ENCODE measurements at places on chromosomes 7 and 10.

DNA sequence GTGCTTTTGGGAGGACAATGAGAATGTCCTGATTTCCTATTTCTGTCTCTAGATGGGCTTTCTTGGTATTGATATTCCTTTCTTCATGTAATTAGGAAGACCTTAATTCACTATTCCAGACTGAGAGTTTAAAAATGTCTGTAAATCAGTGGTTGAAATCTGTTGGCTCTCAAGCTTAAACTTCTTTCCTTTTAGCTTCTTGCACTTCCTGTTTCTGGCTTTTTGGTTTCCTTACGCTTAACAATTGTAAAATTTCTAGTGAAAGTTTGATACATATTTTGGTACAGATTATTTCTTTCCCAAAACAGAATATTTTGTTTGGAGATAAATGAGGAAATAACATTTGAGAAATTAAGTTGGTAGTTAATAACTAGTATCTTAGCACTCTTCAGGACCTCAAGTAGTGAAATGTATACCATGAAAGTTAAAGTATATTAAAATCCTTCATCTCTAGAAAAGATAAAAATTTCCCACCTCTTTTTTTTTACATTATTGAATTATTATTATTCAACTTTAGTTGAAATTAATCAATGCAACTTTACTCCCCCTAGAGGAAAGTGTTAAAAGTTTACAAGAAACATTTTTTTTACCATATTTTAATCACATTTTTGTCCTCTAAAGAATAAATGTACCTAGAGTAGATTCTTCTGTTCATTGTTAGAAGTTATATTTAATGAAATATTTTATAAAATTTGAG is 137.2 kb downstream of the PHTF2 start:
- ATAC-seq: no peak

- no peak for ATAC-seq
Observed at GRCh38 chr10:123455861-123456260, 210.3 kb upstream of the GPR26 start.

DNA sequence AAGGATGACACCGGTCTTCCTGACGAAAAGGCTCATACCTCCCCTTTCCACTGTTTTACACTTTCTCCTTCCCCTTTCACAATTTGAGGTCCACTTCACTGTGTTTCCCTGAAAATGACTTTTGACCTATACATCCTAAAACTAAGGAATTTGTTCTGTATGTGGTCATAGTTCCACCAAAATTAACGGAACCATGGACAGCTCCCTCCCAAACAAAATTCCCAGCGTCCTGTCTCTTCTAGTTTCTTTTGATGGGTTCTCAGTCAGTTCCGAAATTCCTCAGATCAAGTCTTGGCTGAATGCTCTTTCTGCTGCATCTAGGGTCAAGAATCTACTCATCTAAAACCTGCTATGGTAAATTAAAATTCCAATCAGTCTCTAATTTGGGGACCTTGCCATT is 1191.9 kb downstream of the CNTNAP2 start:
- ATAC-seq: no peak

DNA sequence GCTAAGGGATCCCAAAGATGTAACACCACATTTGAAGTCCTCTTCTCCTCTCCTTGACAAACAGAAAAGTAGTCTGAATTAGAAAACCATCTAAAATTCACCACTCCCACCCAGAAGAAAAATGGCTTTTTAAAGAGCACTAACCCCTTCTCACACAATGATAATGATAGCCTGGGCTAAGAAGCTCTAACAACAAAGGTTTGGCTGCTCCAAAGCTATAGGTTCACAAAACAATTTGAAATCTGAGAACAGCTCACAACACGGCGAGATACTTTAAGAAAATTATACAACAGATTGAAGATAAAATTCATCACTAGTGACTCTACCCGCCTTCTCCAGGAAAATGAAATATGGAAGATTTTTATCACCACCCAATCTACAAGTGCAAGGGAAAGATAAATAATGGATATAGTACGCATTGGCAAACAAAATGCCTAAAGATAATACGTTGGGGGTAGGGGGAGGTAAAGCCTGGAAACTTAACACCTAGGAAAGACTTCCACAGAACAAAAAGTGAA is 7.4 kb downstream of the ITGB1 start:
- ATAC-seq: peak; percentile 29

- no peak for ATAC-seq
Observed at GRCh38 chr10:78772986-78773530, 295.7 kb upstream of the ZMIZ1 start.

DNA sequence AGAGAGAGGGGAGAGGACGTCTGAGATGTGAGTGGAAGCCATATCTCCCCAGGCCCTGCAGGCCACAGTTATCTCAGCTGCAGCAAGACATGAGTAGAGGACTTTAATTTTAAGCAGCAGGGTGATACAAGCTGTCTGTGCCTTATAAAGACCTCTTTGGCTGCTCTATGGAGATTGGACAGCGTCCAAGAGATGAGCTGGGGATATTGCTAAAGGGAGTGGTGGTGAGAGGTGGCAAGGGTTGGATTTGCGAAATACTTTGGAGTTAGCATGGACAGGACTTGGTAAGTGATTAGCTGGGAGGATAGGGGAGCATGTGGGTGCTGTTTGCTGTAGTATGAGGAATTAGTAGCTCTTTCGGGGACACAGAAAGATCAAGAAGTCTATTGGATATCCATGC is 191.8 kb downstream of the CACNB2 start:
- no peak for ATAC-seq

DNA sequence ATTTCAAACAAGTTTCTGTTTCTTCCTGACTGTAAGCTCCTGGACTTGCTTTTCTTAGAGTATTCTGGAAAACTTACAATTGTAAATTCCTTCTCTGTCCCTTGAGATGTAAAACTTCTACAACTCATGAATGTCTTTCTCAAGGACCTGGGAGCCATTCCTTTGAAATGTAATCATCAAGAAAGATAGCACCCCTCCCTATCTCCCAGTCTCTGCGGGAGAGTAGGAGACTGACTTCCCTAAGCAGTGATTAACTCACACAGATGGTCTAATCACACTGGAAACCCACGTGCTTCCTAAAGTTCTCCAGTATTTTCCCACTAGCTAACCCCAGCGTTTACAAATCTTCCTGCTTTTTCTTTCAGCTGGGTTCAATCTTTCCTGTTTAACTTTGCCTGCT is 549.4 kb downstream of the SORCS1 start:
- no peak for ATAC-seq

GRCh38 chr10:69464801-69465401 is 13.6 kb downstream of the TSPAN15 start:
- ATAC-seq: no peak

DNA sequence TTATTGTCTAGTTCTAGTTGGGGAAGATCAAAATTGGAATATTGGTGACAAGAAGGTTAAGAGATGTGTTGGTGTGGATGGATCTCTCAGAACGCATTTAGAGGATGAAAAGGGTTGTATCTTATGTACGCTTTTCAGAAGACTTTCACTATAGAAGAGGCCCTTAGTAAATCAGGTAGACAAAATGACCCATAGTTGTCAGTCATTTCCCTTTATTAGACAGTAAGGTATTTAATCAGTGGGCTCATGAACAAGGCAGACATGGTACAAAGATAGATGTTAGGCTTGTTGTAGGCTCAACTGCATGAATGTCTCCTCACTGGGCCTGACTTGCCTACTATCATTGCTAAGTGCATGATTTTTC is 359.2 kb downstream of the PHF14 start:
- ATAC-seq: no peak

GRCh38 chr10:110275128-110275729 is 29.5 kb downstream of the SMNDC1 start:
- ATAC-seq: no peak

GRCh38 chr7:20624666-20625385 is 9.4 kb downstream of the ABCB5 start:
- no peak for ATAC-seq

GRCh38 chr10:90751107-90751997 is 106.5 kb downstream of the HTR7 start:
- ATAC-seq: peak; percentile 90
